ENCODE measurements at places on chromosomes 5 and 9. TPM values are rescaled to one million over a fixed set of nuclear protein-coding genes. Genes with fewer than 3 reads are reported as not detected.
A peak's percentile ranks its signal among the peaks of the same experiment; 100 is the strongest.

DNA sequence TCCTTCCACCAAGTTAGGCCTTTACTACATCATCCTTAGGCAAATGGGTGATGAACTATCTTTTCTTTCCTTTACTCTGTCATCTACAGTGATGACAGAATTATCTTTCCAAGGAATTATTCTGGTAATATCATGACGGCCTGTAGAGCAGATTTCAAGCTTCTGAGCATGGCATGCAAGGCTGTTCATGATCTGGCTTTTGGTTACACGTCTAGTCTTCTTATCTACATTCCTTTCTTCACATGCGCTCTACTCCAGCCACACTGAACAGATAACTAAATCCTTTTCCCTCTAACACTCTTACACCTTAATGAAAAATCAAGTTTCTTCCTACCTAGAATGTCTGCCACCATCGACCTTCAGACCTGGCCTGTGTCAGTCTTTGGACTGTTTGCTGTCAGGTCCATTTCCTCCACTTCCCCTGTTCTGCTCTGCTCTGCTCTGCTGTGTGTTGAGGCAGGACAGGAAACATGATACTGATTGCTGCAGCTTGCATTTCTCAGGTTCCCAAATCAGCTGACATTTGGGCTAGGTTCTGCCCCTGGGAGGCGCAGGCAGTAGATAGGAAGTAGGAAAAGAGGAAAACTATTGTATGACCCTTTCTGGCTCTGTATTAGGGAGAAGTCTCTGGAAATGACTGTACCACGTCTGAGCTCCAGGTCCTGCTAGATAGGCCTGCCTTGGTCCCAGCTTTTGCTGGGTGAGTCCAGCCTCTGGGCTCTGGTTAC lies 4.2 kb downstream of the SCGB3A2 start:
- H3K27ac ChIP-seq: no peak overlapping the region
- no peak for DNase-seq
- H3K4me3 ChIP-seq: no peak overlapping the region
- no peaks in the 10 kb centered on the region for H3K27me3 ChIP-seq

- H3K27me3 ChIP-seq: no peaks in the 10 kb centered on the region
- H3K4me1 ChIP-seq: peaks cover 35% of the 10 kb centered on the region
- DNase-seq: no peak
- no peak overlapping the region for H3K27ac ChIP-seq
- no peaks in the 10 kb centered on the region for H3K36me3 ChIP-seq
- no peak overlapping the region for H3K4me3 ChIP-seq
These were observed 24.2 kb downstream of the KCNMB1 start for GRCh38 chr5:170365011-170365410.

GRCh38 chr9:120966013-120966369 lies 39.4 kb upstream of the TRAF1 start:
- no peaks in the 10 kb centered on the region for H3K27me3 ChIP-seq
- H3K36me3 ChIP-seq: no peaks in the 10 kb centered on the region
- H3K4me3 ChIP-seq: no peak overlapping the region
- H3K4me1 ChIP-seq: no peaks in the 10 kb centered on the region
- peak overlapping the region; percentile 73 for H3K27ac ChIP-seq

DNA sequence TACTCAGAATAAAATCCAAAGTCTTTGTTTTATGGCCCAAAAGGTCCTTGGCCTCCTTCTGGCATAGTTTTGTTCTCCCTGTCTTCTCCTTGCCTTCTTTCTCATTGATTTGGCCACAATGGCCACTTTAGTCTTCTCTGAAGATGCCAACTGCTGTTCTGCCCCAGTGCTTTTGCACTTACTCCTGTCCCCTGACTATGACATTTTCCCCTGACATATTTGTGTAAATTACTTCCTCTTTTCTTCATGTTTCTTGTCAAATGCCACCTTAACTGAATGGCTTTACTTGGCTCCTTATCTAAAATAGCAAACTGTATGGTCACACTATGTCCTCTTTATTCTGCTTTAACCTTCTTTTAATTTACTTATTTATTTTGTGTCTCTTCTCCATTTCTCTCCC lies 484.7 kb upstream of the ARRDC3 start:
- no peak overlapping the region for H3K27ac ChIP-seq
- no peak for DNase-seq
- no peak overlapping the region for H3K4me3 ChIP-seq
- no peaks in the 10 kb centered on the region for H3K27me3 ChIP-seq
- no peaks in the 10 kb centered on the region for H3K4me1 ChIP-seq
- no peaks in the 10 kb centered on the region for H3K36me3 ChIP-seq

- DNase-seq: no peak
- no peaks in the 10 kb centered on the region for H3K4me1 ChIP-seq
- H3K4me3 ChIP-seq: no peak overlapping the region
These were observed 383.3 kb downstream of the OSTF1 start for GRCh38 chr9:75471549-75472114.

Gene PRDM12
- not detected for total RNA-seq

- no peak for DNase-seq
- peaks cover 72% of the 10 kb centered on the region for H3K4me1 ChIP-seq
- no peaks in the 10 kb centered on the region for H3K27me3 ChIP-seq
- H3K36me3 ChIP-seq: no peaks in the 10 kb centered on the region
- peak overlapping the region; percentile 92 for H3K27ac ChIP-seq
- no peak overlapping the region for H3K4me3 ChIP-seq
These were observed 7.7 kb upstream of the TRAF1 start for GRCh38 chr9:120934281-120934680.

- H3K4me3 ChIP-seq: peak overlapping the region; percentile 47
- H3K4me1 ChIP-seq: peaks cover 7% of the 10 kb centered on the region
- peaks cover 8% of the 10 kb centered on the region for H3K36me3 ChIP-seq
- DNase-seq: no peak
- peaks cover 8% of the 10 kb centered on the region for H3K27me3 ChIP-seq
These were observed 45.6 kb downstream of the APTX start for GRCh38 chr9:32955655-32956478.

- no peaks in the 10 kb centered on the region for H3K36me3 ChIP-seq
- H3K27ac ChIP-seq: no peak overlapping the region
- H3K4me3 ChIP-seq: no peak overlapping the region
- peaks cover 4% of the 10 kb centered on the region for H3K4me1 ChIP-seq
These were observed 6.5 kb upstream of the TLE4 start for GRCh38 chr9:79565245-79565644.

DNA sequence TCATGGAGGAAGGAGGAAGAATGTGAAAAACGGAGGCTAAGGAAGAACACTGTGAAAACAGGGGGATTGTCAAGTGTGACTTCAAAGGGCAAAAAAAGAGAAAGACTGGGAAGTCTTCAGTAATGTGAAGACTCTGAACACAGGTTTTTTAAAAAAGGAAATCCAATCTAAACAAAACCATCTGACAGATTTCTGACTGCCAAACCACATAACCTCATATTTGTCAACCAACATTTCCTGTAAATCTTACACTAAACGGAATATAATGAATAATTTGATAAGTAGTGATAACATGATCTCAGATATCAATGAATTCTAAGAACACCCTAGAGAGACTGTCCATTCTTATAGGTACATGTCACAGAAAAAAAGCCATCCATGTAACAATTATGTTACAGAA lies 124.7 kb downstream of the FBN2 start:
- H3K27me3 ChIP-seq: no peaks in the 10 kb centered on the region
- no peak overlapping the region for H3K27ac ChIP-seq
- no peaks in the 10 kb centered on the region for H3K36me3 ChIP-seq
- H3K4me3 ChIP-seq: no peak overlapping the region
- DNase-seq: no peak

DNA sequence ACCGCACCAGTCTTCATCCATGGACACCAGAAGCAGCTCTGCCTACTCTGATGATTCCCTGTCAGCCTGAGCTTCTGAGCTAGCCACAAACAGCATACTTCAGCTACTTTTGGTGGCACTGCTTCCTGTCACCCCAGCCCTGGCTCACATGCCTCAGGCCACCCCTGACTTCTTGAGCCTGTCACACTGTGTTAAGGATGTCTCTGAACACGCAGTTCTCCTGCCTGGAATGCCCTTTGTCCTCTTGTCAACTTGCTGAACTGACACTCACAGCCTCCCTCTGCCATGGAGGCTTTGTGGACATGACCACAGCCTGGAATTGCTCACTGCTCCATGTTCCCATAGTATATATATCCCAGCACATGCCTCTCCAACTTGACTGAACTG lies 7.2 kb downstream of the MACROH2A1 start:
- peaks cover 13% of the 10 kb centered on the region for H3K36me3 ChIP-seq
- no peaks in the 10 kb centered on the region for H3K27me3 ChIP-seq
- peaks cover 100% of the 10 kb centered on the region for H3K4me1 ChIP-seq
- DNase-seq: no peak
- peak overlapping the region; percentile 65 for H3K27ac ChIP-seq

Gene PCDHGA11
- total RNA-seq: 3.8 TPM

Gene ACOT12
- not detected for total RNA-seq
